ENCODE measurements at places on chromosomes 6 and 20.

DNA sequence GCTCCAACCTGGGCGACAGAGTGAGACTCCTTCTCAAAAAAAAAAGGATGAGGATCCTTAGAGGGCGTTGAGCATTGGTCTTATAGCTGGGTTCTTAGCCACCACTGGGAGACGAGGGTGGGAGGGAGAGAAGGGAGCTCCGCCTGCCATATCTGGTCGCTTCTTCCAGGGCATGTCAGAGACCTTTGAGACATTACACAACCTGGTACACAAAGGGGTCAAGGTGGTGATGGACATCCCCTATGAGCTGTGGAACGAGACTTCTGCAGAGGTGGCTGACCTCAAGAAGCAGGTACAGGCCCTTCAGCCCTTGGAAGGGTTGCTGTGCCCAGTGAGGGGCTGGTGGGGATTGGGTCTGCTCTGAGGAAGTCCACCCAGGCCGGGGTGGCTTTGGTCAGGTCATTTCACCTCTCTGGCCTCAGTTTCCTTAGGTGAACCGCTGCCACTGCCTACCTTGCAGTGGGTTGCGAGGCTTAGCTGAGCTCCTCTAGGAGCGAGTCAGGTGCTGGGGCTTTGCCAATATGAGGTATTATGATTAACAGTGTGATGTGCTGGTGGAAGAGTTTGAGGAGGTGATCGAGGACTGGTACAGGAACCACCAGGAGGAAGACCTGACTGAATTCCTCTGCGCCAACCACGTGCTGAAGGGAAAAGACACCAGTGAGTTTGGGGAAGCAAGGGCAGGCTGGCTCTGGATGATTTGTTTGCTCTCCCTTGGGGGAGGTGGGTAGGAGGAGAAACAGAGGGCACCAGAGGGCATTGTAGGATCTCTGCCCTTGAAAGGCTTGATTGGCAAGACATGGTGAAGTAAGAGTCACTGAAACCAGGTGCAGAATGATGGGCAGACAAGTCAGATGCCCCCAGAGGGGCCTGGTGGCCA lies 8.5 kb downstream of the CNPY3 start:
- no peak for ATAC-seq

- ATAC-seq, result no peak
These were observed 258.8 kb downstream of the TMEM242 start for GRCh38 chr6:157064502-157064901.

DNA sequence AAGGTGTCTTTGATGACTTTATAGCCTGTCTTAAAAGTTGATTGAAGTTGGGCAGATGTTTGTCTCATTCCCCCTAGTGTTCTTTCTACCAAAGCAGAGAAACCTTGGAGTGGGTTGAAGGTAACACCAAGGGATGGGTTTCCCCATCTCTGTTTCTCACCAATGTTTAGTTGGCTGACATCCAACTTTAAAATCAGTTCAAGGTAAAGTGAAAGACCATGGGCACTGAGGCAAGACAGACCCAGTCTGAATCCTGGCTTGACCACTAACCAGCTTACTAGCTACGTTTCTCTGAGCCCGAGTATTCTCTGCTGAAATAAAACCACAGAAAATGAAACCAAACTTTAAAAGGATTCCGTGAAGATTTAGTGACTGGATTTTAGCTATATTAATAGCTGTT lies 258.9 kb downstream of the KIF16B start:
- ATAC-seq, result no peak

GRCh38 chr6:111566873-111567517 lies 38.7 kb downstream of the TRAF3IP2 start:
- peak; percentile 90 for ATAC-seq

- ATAC-seq, result peak; percentile 51
These were observed 94.2 kb downstream of the OLIG3 start for GRCh38 chr6:137399881-137400443.

DNA sequence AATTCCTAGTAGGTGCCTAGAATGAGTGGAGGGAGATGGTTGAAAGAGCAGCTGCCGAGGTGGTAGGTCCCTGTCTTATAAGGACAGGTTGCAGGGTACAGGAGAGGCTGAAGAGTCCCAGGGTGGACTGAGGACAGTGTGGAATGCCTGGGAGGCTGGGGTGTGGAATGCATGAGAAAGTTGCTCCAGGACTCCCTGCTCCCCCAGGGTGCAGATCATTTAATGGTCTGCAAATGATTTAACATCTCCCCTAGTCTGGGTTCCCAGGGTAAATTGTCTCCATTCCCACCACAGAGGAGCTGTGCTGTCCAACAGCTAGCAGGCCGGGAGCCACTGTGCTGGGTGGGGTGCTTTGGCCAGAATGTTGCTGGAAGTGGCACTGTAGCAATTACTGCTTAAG lies 76.0 kb downstream of the CD83 start:
- ATAC-seq, result no peak

- ATAC-seq, result no peak
These were observed 8.6 kb downstream of the DTNBP1 start for GRCh38 chr6:15654250-15654649.

- peak; percentile 98 for ATAC-seq
These were observed 90.0 kb upstream of the IFNGR1 start for GRCh38 chr6:137309078-137309762.

DNA sequence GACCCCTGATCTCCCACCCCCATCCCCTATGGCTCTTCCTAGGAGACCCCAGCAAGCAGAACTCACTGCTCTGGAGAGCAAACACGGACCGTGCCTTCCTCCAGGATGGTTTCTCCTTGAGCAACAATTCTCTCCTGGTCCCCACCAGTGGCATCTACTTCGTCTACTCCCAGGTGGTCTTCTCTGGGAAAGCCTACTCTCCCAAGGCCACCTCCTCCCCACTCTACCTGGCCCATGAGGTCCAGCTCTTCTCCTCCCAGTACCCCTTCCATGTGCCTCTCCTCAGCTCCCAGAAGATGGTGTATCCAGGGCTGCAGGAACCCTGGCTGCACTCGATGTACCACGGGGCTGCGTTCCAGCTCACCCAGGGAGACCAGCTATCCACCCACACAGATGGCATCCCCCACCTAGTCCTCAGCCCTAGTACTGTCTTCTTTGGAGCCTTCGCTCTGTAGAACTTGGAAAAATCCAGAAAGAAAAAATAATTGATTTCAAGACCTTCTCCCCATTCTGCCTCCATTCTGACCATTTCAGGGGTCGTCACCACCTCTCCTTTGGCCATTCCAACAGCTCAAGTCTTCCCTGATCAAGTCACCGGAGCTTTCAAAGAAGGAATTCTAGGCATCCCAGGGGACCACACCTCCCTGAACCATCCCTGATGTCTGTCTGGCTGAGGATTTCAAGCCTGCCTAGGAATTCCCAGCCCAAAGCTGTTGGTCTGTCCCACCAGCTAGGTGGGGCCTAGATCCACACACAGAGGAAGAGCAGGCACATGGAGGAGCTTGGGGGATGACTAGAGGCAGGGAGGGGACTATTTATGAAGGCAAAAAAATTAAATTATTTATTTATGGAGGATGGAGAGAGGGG lies 1.4 kb downstream of the LTA start:
- ATAC-seq, result no peak

GRCh38 chr6:27545271-27546046 lies 72.6 kb upstream of the ZNF184 start:
- no peak for ATAC-seq

DNA sequence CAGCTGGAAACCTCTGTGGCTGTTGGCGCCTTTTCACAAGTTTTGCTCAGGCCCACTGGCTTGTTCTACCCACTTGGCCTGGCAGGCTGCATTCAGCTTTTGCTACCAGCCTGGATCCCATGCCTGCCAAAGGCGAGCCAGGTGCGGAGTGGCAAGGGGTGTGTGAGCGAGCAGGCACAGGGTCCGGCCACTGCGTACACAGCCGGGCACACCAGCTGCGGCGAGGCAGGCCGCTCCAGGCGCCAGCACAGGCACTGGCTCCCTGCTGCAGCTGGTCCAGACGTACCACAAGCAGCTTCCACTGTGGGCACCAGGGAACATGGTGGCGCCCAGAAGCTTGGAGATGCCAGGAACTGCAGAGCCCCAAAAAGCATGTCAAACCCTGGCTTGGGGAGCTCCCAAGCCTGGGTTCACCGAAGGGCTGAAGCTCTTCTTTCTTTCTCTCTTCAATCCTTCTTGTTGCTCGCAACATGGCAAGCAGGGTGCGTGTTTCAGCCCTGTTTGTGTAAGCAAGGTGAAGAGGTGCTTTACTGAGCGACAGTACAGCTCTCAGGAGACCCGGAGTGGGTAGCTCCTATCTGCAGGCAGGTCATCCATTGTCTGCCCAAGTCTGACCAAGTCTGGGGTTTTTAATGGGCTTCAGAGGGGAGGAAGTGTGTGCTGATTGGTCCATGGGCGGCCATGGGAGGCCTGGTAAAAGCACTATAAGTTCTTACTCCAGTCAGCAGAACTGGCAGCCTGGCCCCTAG lies 32.6 kb upstream of the GRM4 start:
- ATAC-seq, result no peak

DNA sequence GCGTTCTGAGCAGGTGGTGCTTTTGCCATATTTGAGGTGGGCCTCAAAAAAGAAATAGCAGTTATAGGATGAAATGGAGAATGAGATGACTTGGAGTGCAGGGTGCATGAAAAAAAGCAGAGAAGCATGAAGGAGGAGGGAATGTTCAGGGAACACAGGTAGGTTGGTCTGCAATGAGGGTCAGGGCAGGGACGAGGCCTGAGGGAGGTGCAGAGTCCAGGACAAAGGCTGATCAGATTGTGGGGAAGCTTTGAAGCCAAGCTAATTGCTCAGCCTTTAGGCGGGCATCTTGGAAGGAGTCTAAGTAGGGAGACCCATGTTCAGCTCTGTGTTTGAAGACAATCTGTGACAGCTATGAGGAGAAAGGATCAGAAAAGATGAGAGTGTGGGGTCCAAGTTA lies 12.0 kb downstream of the TRAM2 start:
- ATAC-seq, result no peak

DNA sequence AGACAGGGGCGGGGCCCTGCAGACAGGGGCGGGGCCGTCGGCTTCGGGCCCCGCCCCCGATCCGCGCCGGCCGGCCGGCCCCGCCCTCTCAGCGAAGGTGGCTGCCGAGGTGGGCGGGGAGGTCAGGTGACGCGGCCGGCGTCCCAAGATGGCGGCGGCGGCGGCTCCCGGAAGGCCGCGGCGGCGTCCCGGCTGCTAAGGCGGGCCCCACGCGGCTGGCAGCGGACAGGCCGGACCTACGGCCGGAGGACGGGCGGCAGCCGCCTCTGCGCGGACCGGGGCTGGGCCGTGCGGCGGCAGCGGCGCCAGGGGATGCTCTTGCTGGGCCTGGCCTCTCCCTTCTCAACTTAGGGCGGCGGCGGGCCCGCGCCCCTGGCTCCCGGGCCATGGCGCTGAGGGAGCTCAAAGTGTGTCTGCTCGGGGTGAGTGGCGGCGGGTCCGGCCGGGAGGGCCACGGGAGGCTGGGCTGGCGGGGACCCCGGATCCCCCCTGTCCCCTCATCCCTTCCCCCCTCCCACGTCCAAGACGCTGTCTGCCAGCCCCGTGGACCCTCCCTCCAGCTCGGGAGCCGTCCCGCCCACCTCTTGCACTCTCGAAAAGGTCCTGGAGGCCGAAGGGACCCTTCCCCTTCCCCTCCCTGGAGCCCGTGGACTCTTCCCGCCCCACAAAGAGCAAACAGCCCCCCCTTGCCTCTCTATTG lies at the start of gene RAB22A:
RAB22A (plus strand) TSS at position 125 of the 700 bp plus-strand sequence; CDS start at position 387, 262 bp downstream.
- ATAC-seq, result peak; percentile 89

- ATAC-seq, result no peak
These were observed 159.2 kb downstream of the PLCB4 start for GRCh38 chr20:9227896-9228615.

- ATAC-seq, result no peak
These were observed 21.8 kb downstream of the HLA-E start for GRCh38 chr6:30511169-30511546.

- no peak for ATAC-seq
These were observed 185.0 kb upstream of the PDE10A start for GRCh38 chr6:165848086-165848426.

GRCh38 chr6:1850840-1851157 lies 241.1 kb downstream of the FOXC1 start:
- no peak for ATAC-seq

- ATAC-seq, result no peak
These were observed 602.4 kb downstream of the COL12A1 start for GRCh38 chr6:74603322-74604076.

DNA sequence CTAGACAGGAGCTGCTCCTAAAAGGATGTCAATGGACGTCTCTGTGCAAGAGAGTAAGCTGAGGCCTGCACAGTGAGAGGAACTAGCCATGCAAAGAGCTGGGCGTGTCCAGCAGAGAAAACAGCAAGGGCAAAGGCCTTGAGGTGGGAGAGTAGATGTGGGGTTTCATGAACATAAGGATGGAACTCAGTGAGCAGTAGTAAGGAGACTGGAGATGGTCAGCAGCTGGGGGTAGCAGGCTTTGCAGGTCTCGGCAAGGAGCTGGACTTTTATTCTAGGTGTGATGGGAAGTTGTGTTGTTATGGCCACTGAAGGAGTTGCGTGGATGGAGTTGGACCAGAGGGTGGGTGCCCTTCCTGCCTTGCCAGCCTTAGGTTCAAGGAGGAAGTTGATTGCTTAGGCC lies 90.7 kb upstream of the SIRPA start:
- ATAC-seq, result no peak

DNA sequence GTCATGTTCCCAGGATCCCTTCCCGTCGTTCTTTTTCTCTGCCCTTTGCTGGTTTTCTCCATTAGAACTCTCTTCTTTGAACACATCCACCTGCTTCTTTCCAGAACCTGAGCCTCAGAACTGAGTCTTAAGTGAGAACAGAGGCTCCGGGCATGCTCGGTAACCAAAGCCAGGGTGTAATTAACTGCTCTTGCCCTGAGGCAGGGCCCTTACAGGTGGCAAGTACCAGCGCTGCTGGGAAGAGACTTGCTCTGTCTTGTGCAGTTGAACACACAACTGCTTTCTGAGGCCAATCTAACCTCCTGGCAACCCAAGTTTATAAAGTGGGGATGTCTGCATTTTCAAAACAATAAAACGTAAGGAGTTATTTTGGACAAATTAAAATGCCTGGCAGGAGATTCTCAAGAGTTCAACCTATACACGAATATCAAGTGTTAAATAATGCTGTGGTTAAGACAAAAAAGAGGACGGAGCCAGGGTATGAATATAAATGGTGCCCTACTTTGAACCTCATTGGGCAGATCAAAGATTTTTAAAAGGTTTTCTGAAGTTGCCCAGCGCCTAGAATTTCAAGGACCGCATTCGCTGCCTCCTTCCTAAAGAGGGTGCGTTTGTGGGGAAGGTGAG lies 12.4 kb upstream of the DEK start:
- no peak for ATAC-seq

Data from motor neuron (in vitro differentiated cells).